ENCODE measurements at places on chromosomes 5 and 9.

- DNase-seq, result no peak
Observed at GRCh38 chr5:160960592-160960991, 108.6 kb upstream of the ATP10B start.

DNA sequence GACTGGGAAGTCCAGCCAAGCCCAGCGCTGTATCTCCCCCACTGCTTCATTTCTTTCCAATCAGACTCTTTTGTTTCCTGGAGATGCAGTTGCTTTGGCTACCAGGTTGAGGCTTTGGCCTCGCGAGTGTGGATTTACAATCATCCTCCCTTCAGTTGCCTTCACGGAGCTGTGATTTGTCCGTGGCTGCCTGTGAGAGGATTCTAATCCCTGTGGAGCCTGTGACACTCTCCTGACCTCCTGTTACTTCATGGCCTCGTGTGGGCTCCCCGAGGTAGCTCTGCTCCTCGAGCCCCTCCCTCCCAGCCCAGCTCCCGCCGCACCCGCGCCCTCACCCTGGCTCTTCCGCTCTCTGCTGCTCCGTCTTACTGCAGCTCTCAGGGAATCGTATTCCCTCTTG lies 107.2 kb upstream of the STC2 start:
- DNase-seq, result no peak

- peak; percentile 95 for DNase-seq
Observed at GRCh38 chr5:174724484-174725260, at the start of gene MSX2. MSX2 (plus strand) TSS chr5:174724582; CDS start chr5:174724660, 78 bp downstream.

DNA sequence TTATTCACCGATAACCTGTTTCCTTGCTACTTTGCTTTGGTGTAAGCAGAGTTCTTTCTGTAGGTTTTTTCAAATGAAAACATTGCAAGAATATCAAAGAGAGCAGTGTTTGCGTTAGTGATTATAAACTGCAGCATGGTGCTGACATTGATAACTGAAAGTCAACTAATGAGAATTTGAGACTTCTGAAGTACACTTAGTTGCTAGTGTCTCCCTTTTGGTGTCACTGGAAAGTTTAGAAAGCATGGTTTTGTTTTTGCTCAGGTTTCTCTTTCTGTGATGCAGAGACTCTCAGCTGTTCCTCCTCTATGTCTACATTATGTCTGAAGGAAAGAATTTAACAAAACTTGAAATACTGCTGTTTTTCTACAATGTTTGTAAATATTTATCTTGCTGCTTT lies 80.2 kb upstream of the ZNF169 start:
- no peak for DNase-seq

- no peak for DNase-seq
Observed at GRCh38 chr9:107890921-107891465, 401.4 kb upstream of the KLF4 start.

- DNase-seq, result no peak
Observed at GRCh38 chr5:17854901-17855300, 220.6 kb downstream of the TAF11L14 start.

- no peak for DNase-seq
Observed at GRCh38 chr9:5483306-5483705, 27.0 kb upstream of the PDCD1LG2 start.

GRCh38 chr5:145791866-145792265 lies 43.3 kb downstream of the PRELID2 start:
- DNase-seq, result no peak

DNA sequence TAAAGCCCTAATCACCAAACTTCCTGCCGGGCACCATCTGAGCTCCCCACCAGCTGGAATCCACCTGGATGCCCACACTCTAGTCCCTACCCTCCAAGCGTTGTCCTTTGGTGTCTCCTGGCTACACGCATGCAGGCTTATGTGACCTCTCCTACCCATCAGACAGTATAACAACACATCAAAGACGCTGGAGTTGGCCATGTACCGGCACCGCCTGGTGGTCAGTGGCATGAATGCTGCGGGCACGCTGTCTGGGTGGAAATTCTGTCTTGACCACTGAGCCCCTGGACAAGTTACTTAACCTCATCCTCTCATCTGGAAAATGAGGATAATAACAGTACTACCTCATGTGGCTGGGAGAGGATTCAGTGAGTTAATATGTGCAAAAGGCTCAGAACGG lies 23.4 kb upstream of the CORO2A start:
- DNase-seq, result no peak

- DNase-seq, result no peak
Observed at GRCh38 chr5:6827526-6828219, 114.4 kb downstream of the TENT4A start.

Measured in myocyte (in vitro differentiated cells).